ENCODE measurements at places on chromosomes 6 and 20. TPM values are rescaled to one million over a fixed set of nuclear protein-coding genes. Genes with fewer than 3 reads are reported as not detected.

GRCh38 chr6:56804996-56805395 lies 149.9 kb upstream of the BEND6 start:
- H3K4me1 ChIP-seq, result peaks cover 77% of the 10 kb centered on the region
- H3K27me3 ChIP-seq, result no peaks in the 10 kb centered on the region
- no peaks in the 10 kb centered on the region for H3K36me3 ChIP-seq
- H3K4me3 ChIP-seq, result no peak overlapping the region
- H3K27ac ChIP-seq, result peak overlapping the region; percentile 87

DNA sequence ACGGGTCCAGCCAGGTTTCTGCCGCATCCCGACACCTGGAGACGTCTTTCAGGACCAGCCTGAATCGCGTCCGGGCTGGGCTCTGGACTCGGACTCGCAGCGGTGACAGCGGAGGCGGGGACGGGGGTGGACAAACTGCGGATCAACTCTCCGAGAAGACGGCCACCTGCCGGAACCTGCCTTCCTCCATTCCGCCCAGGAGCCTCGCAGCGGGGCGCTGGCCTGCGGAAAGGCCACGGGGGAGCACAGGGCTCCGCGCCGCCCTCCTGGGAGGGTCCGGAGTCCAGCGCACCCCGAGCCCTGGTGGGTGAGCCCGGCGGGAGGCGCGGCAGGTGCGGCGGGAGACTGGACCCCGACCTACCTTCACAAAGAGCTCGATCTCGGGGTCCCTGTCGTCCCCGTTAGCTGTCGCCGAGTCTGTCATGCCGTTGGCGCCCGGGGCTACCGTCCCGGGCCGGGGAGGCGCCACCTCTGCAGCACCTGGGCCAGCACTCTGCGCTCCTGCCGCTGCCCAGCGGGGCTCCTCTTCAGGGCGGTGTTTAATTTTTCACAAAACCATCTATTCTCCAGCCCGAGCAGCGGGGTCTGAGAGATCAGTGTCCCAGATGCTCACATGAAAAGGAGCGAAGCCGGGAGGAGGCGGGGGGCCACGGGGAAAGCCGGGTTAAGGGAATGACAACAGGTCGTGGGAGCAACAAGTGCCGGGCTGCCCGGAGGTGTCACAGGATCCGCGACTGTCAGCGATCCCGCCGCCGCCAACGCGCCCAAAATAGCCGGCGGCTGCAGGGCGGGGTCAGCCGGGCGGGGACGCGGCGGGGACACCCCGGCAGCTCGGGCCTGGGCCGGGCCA lies at the start of gene CLIC5:
TSS of gene CLIC5 (minus strand) at position 742 of the 850 bp plus-strand sequence. CDS start at position 424, 318 bp downstream.
- H3K27me3 ChIP-seq, result no peaks in the 10 kb centered on the region
- H3K4me1 ChIP-seq, result peaks cover 43% of the 10 kb centered on the region
- peak within 1 kb of the TSS; percentile 78 for H3K4me3 ChIP-seq
- DNase-seq, result peak; percentile 72
- H3K36me3 ChIP-seq, result no peaks in the 10 kb centered on the region

- peak overlapping the region; percentile 67 for H3K27ac ChIP-seq
- H3K4me1 ChIP-seq, result peaks cover 39% of the 10 kb centered on the region
- no peaks in the 10 kb centered on the region for H3K27me3 ChIP-seq
- H3K4me3 ChIP-seq, result no peak overlapping the region
- peak; percentile 25 for DNase-seq
Observed at GRCh38 chr6:129134535-129134934, 251.6 kb downstream of the LAMA2 start.

DNA sequence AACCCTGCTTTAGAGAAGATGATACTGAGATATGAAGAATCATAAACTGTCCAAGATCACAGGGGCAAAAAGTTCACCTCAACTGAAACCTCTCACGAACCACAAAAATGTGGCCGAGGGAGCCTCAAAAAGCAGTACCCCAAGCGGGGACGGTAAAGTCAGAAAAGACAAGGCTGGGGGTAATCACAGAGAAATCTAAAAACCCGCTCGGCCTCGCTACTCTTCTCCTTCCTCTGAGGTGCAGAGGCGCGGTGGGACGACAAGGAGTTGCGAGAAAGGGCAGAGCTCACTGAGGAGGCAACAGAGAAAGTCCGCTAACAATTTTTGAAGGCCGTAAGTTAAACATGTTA lies 356 bp upstream of the IRAK1BP1 start:
- H3K4me3 ChIP-seq, result peak overlapping the region; percentile 73
- H3K4me1 ChIP-seq, result peaks cover 7% of the 10 kb centered on the region
- peak overlapping the region; percentile 64 for H3K27ac ChIP-seq
- no peaks in the 10 kb centered on the region for H3K36me3 ChIP-seq
- H3K27me3 ChIP-seq, result no peaks in the 10 kb centered on the region
- no peak for DNase-seq

GRCh38 chr6:40411881-40412280 lies 175.3 kb downstream of the LRFN2 start:
- no peaks in the 10 kb centered on the region for H3K27me3 ChIP-seq
- no peak overlapping the region for H3K4me3 ChIP-seq
- H3K27ac ChIP-seq, result no peak overlapping the region
- H3K4me1 ChIP-seq, result peaks cover 6% of the 10 kb centered on the region
- no peak for DNase-seq

- no peak overlapping the region for H3K4me3 ChIP-seq
- no peak overlapping the region for H3K27ac ChIP-seq
- H3K4me1 ChIP-seq, result peaks cover 1% of the 10 kb centered on the region
- DNase-seq, result no peak
- peaks cover 23% of the 10 kb centered on the region for H3K27me3 ChIP-seq
Observed at GRCh38 chr6:77468939-77469338, 5.6 kb upstream of the HTR1B start.

GRCh38 chr6:28673787-28674671 lies 148.3 kb downstream of the GPX5 start:
- H3K27ac ChIP-seq, result no peak overlapping the region
- H3K4me3 ChIP-seq, result no peak overlapping the region
- H3K36me3 ChIP-seq, result no peaks in the 10 kb centered on the region
- peaks cover 43% of the 10 kb centered on the region for H3K27me3 ChIP-seq
- H3K4me1 ChIP-seq, result no peaks in the 10 kb centered on the region

DNA sequence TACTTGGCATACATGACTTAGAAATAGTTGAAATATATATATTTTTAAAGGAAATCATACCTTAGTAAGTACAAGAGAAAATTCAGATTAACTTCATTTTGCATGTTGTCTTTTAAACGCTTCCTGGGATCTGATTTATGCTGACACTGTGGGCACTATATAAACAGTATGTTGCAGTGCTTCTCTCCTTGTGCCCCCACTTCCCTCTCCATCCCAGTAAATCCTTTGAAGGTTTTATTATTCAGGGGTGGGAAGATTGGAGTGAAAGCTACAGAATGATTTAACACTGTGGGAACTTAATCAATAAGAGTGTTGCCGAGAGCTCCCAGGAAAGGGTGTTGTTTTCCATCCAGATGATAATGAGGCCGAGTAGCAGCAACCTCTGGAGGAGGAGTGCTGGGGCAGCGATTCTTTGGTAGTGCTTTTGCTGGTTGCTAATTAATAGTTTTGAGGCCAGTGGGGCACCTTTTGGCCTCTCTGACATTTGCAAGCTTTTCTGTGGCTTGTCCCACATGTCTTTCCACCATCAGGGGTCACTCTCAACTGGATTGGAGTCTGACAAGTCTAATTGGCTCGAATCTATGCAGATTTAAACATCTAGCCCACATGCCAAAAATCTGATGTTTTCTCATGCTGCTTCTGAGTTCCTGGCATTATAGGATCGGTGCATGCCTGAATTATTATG lies 183.0 kb upstream of the MMS22L start:
- H3K4me1 ChIP-seq, result no peaks in the 10 kb centered on the region
- no peak overlapping the region for H3K27ac ChIP-seq
- H3K27me3 ChIP-seq, result no peaks in the 10 kb centered on the region

GRCh38 chr20:40050596-40050995 lies 638.4 kb downstream of the MAFB start:
- no peak overlapping the region for H3K4me3 ChIP-seq
- no peaks in the 10 kb centered on the region for H3K4me1 ChIP-seq
- no peak for DNase-seq
- no peaks in the 10 kb centered on the region for H3K36me3 ChIP-seq
- no peaks in the 10 kb centered on the region for H3K27me3 ChIP-seq
- H3K27ac ChIP-seq, result no peak overlapping the region

GRCh38 chr6:74551896-74552295 lies 654.0 kb downstream of the COL12A1 start:
- no peaks in the 10 kb centered on the region for H3K36me3 ChIP-seq
- H3K4me1 ChIP-seq, result no peaks in the 10 kb centered on the region
- no peaks in the 10 kb centered on the region for H3K27me3 ChIP-seq
- no peak overlapping the region for H3K4me3 ChIP-seq
- DNase-seq, result no peak

DNA sequence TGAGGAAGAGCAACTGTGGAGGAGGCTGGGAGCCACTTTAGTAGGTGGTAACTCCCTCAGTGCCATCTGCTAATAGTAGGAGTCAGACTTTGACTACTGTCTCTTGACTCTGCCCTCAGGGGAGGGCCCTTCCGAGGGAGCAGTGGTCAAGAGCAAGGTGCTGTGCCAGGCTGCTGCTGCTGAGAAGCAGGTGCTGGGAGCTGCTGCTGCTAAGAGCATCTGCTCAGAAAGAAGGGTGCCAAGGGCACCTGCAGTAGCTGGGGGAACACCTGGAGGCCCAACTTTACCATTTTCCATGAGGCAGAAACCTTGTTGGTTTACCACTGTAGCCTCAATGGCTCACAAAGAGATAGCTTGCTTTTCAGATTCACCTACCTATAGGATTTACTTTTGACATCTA lies 18.5 kb downstream of the GGTLC1 start:
- DNase-seq, result no peak
- no peak overlapping the region for H3K27ac ChIP-seq
- no peaks in the 10 kb centered on the region for H3K36me3 ChIP-seq
- no peaks in the 10 kb centered on the region for H3K27me3 ChIP-seq

GRCh38 chr20:59451641-59452040 lies 151.2 kb downstream of the EDN3 start:
- no peaks in the 10 kb centered on the region for H3K4me1 ChIP-seq
- peaks cover 18% of the 10 kb centered on the region for H3K27me3 ChIP-seq
- no peaks in the 10 kb centered on the region for H3K36me3 ChIP-seq
- no peak for DNase-seq
- H3K4me3 ChIP-seq, result no peak overlapping the region
- no peak overlapping the region for H3K27ac ChIP-seq

- DNase-seq, result no peak
- no peaks in the 10 kb centered on the region for H3K36me3 ChIP-seq
- no peaks in the 10 kb centered on the region for H3K4me1 ChIP-seq
Observed at GRCh38 chr20:43409577-43409913, 48.2 kb upstream of the SRSF6 start.

DNA sequence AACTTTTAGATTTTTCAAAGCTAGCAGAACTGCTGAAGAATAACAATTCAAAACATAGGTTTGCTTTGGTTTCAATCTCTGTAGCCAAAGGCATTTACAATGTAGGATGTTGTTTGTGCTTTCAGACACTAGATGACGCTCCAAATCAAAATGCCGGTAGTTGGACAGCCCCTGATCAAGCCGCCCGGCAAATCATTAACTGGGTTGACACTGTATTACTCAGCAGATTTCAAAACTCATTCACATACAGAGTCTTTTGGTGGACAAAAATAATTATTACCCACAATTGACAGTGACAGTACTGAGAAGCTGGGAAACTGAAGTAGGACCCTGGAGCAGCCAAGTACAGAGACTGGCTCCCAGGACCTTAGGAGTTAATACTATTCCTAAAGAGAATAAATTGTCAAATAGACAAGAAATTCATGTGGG lies 21.3 kb upstream of the HFE start:
- peak; percentile 48 for DNase-seq
- no peaks in the 10 kb centered on the region for H3K27me3 ChIP-seq
- H3K27ac ChIP-seq, result peak overlapping the region; percentile 47
- H3K4me1 ChIP-seq, result peaks cover 7% of the 10 kb centered on the region

- no peak overlapping the region for H3K4me3 ChIP-seq
- no peaks in the 10 kb centered on the region for H3K36me3 ChIP-seq
- no peaks in the 10 kb centered on the region for H3K27me3 ChIP-seq
Observed at GRCh38 chr6:135274561-135275293, 93.6 kb downstream of the MYB start.

DNA sequence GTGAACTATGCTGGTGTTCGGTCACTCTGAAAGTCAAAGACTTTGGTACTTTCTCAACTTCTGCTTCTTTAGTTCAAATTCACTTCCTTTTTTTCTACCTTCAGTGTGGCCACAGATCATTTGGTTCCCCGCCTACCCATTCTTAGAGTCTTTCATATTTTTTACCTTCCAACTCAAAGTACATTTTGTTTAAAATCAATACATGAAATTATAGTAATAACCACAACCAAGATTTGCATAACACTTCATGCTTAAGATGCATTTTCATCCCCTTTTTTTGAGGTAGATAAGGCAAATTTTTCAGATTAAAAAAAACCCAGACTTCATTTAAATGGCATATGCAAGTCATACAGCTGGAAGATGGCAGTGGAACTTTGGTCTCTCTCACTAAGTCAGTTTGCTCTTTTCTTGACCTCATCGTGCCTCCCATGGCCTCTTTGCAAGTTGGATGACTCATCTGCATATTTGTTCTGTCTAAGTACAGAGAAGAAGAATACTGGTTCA lies 11.9 kb upstream of the CNR1 start:
- H3K27ac ChIP-seq, result no peak overlapping the region
- no peak for DNase-seq
- no peaks in the 10 kb centered on the region for H3K36me3 ChIP-seq
- no peaks in the 10 kb centered on the region for H3K27me3 ChIP-seq
- no peaks in the 10 kb centered on the region for H3K4me1 ChIP-seq

DNA sequence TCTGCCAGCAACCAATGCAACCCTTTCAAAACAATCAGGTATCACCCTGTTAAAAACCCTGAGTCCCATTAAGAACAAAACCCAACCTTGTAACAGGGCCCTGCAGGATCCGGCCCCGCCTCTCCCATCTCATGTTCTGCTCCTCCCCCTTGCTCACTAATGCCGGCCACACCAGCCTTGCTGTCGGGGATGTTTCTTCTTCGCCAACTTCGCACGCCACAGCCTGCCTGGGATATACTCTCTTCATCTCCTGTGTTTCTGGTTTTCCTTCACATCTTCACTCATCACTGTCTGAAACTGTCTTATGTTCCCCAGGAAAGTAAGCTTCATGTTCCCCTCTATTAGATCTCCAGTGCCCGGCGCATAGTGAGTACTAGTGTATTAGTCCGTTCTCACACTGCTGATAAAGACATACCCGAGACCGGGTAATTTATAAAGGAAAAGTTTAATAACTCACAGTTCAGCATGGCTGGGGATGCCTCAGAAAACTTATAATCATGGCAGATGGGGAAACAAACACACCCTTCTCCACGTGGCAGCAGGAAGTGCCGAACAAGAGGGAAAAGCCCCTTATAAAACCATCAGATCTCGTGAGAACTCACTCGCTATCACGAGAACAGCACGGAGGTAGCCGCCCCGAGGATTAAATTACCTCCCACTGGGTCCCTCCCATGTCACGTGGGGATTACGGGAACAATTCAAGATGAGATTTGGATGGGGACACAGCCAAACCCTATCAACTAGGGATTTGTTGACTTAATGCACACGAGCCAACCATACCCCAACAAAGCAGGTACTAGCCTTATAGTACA lies 5.1 kb downstream of the TP53RK start:
- peak overlapping the region; percentile 8 for H3K4me3 ChIP-seq
- H3K27me3 ChIP-seq, result no peaks in the 10 kb centered on the region
- peaks cover 34% of the 10 kb centered on the region for H3K4me1 ChIP-seq
- no peak overlapping the region for H3K27ac ChIP-seq
- no peaks in the 10 kb centered on the region for H3K36me3 ChIP-seq

The B4GALT5 gene
- 48.6 TPM for total RNA-seq

The COL9A3 gene
- 2.3 TPM for total RNA-seq

The MUC21 gene
- total RNA-seq, result not detected

The SYTL3 gene
- 10.1 TPM for total RNA-seq

The PTK6 gene
- total RNA-seq, result not detected

The HUS1B gene
- 0.97 TPM for total RNA-seq

The HLA-C gene
- 267 TPM for total RNA-seq

The C6orf141 gene
- total RNA-seq, result not detected

The GMPR gene
- 266 TPM for total RNA-seq

The DEF6 gene
- total RNA-seq, result 0.41 TPM

Data from gastrocnemius medialis (tissue), 4 donors.